H9 (cell line): ENCODE measurements at places on chromosomes 7 and 10.

DNA sequence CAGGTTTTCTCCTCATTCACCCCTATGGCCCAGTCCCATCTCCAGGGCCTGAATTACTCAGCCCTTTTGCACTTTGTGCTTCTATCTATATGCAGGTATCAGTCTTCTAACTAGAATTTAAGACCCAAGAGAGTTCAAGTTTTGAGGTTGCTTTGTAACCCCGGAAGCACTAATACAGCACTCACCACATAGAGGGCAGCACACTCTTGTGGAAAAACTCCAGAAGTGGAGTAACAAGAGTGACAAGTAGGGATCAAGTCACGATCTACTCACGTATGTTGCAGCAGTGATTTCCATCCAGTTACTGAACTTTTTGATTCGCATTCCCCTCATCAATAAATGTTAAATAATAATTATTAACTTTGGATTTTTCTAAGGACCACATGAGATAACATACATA, 151.0 kb downstream of the CHCHD3 start:
- DNase-seq, result no peak

DNA sequence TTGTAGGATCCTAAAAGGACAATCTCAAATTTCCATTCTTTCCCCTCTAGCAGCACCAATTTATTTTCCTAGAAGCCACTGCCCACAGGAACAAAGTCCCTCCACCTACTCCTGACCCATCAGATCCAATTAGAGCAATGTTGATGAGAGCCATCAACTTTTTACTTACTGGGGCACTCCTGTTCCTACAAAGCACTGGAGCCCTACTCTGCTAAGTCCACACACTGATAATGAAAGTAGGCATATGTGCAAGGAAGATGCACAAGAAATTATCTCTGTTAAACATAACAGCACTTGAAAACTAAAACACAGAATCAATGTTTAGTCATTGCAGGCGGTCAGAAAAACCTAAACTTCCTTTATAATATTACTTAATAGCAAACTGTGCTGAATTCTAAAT, 3.6 kb downstream of the HERPUD2 start:
- DNase-seq, result no peak

DNA sequence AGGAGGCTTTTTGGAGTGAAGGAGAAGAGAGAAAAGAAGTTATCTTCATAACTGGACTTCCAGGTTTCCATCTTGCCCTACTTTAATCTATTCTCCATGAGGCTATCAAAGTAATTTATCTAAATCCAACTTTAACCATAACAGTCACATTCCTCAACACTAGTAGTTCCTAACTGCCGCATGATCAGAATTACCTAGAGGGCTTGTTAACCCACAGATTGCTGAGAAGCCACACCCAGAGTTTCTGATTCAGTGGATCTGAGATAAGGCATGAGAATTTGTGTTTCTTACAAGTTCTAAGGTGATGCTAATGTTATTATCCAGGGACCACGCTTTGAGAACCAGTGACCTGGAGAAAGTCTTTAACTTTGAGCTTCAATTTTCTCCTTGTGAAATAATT, 8.3 kb upstream of the COL1A2 start:
- no peak for DNase-seq

DNA sequence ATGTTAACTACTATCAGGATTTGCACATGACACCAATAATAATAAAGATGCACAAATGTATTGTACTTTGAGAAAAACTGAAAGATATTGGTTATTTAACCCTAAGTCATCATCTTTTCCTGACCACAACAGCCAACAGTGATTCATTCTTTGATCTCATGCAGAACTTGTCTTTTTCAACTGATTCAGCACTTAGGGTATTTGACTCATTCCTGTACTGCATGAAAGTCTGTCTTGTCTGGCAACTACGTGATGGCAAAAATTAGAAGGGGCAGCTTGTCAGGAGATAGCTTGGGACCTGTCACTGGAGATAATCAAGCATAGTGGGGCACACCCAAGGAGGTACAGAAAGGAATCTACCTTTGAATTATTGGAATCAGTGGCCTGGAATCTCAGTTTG, 77.8 kb upstream of the LRRC17 start:
- DNase-seq, result no peak

- no peak for DNase-seq
Observed at GRCh38 chr10:13115832-13116803, 16.2 kb downstream of the OPTN start.

DNA sequence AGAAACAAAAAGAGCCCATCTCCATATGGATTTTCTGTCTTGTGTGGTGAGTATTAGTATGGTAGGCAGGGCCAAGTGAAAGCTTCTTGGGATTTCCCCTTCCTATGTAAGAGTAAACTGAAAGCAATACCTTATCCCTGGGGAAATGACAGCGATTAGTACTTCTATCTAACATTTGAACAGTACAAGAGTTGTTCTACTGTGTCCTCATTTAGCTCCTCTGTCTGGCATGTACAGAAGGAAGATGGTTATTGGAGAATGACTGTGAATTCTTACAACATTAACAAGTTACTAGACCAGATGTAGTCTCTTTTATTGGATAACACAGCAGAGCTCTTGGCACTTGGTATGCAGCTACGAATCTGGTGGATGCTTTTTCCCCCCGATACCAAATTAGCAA, 17.9 kb upstream of the TRIL start:
- no peak for DNase-seq

DNA sequence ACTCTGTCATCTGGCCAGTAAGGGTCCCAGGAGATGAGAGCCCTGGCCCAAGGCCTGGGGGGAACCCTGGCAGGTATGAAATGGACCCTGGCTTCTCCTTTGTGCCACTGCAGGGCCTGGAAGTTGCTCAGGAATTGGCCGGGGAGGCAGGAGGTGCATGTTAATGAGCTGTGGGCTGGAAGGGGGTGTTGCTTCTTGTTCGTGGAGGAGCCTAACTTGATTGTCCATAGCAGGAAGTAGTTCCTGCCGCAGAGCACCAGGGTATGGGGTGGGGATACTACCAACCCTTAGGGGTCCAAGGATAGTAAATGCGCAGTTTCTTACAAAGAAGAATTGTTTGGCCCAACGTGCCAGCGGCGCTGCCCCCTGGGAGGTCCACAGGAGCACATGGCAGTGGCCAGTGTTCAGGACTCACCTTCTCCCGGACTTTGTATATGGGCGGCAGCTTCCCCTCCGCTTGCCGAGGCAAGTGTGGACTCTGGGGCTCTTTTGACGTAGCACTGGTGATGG, 21.5 kb downstream of the TEX36 start:
- no peak for DNase-seq

- DNase-seq, result no peak
Observed at GRCh38 chr7:124042826-124043225, 10.0 kb upstream of the TMEM229A start.
